ENCODE measurements at places on chromosomes 6 and 20.
A peak's percentile ranks its signal among the peaks of the same experiment; 100 is the strongest.

DNA sequence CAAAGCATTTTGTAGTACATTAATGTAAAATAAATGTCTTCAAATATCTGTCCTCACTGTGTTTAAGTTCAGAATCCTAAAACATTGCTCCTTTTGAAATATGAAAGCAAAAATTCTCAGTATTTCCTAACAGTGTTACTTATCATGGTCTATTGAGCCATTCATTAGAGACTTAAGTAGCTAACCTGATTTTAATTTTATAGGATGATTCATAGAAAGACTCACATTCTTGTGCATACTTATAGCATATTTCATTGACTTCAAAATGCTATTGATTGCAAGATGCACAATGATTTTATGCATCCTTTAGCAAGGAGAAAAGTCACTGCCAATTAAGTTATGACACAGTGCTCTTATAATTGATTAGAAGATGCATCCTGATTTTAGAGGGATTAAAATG lies 85.7 kb downstream of the HIVEP1 start:
- no peak for DNase-seq

DNA sequence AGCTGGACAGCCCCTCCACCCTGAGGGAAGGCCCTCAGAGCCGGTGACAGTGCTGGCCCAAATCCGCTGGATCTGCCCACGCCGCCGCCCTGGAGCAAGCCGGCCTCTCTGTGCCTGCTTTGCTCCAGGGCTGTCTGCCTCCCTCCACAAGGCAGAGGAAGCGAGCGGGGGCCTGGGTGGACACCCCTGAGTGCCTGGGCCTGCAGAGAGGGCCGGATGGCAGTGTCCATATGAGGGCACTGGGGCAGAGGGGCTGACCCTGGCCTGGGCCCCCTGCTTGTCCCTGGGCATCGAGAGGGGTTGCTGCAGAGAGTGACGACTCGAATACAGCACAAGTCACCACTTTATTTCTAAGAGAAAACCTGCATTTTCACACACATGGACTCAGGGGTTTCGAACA lies 348.6 kb downstream of the ZFAND3 start:
- no peak for DNase-seq

DNA sequence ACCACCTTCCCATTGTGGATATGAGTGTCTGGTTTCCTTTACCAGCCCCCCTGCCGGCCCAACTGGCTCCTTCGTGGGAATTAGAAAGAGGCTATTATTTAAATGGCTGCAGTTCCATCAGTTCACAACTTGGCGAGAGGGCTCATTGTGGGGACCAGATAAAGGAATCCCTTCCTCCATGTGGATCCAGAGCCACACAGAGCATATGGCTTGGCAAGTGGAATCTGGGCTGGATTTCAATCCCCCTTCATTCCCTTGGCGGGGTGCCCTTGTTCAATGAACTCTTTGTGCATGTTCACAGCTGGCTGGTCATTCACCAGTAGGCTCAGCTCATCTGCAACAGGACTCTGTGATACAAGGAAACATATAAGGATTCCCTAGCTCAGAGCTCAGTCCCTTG lies 140.6 kb downstream of the OPN5 start:
- no peak for DNase-seq

DNA sequence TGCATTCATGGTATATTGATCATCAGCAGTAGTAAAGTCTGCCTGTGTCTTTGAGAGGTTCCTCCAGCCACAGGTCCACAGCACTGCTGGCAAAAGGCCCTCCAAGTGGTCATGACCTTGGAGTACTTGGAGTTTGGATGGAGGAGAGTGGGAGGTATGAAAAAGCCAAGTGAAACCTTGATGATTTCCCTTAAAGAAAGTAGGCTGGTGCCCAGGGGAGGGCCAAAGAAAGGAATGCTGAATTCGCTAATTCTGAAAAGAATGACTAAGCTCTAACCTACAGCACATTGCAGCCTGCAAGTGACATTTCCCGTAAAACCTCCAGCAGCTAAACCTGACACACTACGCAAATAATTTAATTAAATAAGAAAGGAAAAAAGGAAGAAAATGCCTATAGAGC lies 223.4 kb upstream of the TAB2 start:
- DNase-seq: no peak

- no peak for DNase-seq
Measured at GRCh38 chr20:10551732-10552724, 116.9 kb downstream of the SLX4IP start.

GRCh38 chr6:128259029-128259724 lies 261.2 kb downstream of the PTPRK start:
- no peak for DNase-seq

DNA sequence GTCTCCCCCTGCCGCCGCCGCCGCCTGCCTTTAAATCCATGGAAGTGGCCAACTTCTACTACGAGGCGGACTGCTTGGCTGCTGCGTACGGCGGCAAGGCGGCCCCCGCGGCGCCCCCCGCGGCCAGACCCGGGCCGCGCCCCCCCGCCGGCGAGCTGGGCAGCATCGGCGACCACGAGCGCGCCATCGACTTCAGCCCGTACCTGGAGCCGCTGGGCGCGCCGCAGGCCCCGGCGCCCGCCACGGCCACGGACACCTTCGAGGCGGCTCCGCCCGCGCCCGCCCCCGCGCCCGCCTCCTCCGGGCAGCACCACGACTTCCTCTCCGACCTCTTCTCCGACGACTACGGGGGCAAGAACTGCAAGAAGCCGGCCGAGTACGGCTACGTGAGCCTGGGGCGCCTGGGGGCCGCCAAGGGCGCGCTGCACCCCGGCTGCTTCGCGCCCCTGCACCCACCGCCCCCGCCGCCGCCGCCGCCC lies 474 bp downstream of the CEBPB start:
- DNase-seq: peak; percentile 51

DNA sequence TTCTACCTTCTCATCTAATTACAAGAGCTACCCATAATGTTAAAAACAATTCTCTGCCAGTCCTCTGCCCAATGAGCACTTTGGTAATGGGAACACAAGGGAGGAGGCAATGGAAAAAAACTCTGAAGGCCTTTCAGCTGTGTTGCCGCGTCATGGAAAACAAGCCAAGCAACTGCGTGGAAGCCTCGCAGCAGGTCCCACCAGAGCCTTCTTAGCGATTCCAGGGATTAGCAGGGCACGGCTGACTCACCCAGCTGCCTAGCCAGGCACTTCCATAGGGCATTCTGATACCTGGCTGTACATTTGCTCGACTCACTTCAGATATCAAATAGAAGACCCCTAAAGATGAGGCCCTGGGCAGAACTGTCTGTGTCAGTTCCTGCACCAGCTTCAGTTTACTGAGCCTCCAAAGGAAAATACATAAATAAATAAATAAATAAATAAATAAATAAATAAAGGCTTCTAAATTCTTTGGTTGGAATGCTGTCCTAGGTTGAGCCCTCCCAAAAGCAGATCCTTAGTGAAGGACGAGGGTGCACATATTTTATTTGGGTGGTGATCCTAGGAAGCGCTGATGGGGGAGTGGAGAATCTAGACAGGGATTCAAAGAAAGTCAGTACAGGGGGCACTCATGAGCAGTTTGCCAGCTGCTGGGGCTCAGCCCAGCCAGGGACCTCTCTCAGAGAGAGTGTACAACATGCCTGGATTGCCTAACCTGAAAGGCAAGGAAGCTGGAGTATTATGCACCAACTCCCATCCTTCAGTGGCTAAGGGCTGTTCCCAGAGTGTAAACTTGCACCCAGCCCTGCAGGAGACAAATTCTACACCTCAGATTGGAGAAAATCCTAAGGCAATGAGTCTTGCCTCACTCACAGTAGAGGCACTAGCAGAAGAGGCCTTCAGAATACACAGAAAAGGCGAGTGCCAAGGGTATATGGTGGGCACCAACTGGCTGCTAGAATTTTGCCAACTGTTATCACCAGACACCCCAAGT lies 18.2 kb downstream of the SNAP25 start:
- no peak for DNase-seq

GRCh38 chr6:89244241-89244985 lies 27.3 kb upstream of the GABRR1 start:
- no peak for DNase-seq

DNA sequence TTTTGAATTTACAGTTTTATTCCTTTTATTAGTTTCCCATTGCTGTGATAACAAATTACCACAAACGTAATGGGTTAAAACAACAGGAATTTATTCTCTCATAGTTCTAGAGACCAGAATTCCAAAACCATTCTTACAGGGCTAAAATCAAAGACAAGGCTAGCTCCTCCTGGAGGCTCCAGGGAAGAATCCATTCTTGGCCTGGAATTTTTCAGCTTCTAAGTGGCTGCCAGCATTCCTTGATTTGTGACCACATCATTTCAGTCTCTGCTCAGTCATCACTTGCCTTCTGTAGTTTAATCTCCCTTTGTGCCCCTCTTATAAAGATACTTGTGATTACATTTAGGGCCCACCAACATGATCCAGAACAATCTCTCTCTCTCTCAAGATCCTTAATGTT lies 897 bp upstream of the SEL1L2 start:
- DNase-seq: no peak

DNA sequence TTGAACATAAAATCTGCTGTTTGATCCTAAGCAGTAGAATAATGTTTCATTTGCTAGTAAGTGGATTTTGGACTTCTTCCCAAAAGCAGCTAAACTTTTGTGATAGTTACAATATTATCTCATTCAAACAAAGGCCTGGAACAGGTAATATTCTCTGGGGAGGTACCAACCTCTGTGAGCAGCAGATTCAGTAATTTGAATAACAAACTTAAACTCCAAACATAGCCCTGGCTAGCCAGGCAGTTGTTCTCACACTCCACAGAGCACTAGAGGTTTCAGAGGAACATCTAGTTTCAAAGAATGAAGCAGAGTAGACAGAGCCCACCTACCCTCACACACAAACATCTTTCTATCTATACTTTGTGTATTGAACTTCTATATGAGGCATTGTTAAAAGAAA lies 40.9 kb downstream of the LGSN start:
- no peak for DNase-seq

DNA sequence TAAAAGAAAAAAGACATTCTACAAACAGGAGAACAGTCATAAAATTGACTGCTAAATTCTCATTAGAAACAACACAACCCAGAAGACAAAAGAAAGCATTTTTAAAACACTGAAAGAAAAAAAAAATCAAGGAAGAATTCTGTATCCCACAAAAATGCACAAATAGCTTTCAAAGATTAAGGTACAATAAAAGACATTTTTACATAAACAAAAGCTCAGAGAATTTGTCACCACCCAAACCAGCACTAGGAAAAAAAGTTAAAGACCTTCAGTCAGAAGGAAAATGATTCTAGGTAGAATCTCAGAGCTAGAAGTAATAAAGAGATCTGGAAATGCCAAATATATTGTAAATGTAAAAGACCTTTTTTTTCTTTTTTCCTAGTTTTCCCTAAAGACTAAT lies 252.4 kb downstream of the CLIC5 start:
- no peak for DNase-seq

DNA sequence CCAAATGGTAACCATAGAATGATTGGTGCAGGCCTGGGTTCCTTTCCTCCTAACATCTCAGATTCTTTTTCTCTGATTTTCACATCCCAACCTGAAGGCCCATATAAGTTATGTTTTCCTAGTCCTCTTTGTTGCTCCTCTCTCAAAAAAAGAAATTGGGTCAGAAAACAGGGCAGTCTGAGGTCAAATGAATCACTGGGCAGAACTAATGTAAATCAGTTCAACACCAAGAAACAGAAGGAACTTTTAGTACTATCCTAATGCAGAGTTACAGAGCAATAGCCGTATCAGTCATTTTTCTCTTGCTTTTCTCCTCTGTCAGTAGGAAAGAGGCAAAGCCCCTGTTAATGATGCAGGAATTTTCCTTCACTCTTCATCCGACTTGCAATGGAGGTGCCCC lies 11.0 kb upstream of the TPD52L1 start:
- no peak for DNase-seq

- no peak for DNase-seq
Measured at GRCh38 chr20:43525021-43525420, 17.5 kb downstream of the L3MBTL1 start.

DNA sequence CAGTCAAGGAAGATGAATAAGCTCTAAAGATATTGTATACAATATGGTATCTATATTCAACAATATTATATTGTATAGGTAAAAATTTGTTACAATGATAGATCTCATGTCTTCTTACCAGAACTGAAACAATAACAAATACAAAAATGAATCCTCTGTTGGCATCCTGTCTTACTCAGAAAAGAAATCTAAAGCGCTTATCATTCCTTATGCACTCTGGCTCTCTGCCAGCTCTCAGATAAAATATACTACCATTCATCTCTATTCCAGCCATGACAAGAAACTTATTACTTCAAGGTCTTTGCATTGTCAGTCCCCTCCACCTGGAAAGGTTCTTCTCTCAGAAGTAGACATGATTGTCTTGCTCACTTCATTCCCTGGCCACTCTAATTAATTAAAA lies 138.6 kb downstream of the THEMIS start:
- DNase-seq: no peak

GRCh38 chr6:134103006-134103405 lies 50.6 kb upstream of the SLC2A12 start:
- DNase-seq: no peak

- no peak for DNase-seq
Measured at GRCh38 chr6:90197854-90198496, 98.7 kb downstream of the BACH2 start.

- no peak for DNase-seq
Measured at GRCh38 chr6:106192824-106193223, 106.7 kb downstream of the PRDM1 start.

DNA sequence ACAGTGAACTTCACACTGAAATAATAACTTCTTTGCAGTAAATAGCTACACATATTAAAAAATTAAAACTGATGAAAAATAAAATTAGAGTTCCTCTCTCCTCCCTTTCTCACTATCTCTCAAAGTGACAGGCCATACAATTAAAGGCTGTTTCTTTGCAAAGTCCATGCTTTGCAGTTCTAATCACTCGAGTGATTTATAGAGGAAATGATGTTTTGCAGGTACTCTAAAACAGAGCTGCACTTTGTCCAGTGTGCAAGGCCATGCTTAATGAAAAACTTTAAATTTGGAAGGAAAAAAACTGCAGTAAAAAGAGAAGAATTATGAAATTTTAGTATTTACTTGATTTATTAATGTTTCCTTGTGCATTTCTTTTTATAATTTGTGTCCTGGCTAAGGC lies 112.5 kb downstream of the GMDS start:
- DNase-seq: no peak

DNA sequence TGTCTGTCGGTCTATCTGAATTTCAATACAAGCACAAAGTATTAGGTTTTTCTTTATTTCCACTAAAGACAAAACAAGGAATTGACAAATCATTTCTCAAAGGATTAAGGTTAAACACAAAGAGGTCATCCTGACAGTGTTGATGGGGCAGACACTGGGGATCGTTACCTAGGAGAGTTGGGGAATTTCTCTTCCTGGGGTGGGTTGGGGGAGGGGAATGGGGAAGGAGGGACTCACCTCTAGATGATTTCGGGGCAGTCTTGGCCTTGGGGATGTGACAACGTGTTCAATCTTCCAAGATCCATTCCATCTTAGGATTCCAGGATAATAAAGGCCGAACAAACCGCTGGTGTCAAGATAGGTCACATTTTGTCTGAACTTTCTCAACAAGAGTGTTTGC lies 35.4 kb upstream of the FOXA2 start:
- no peak for DNase-seq

GRCh38 chr6:27834384-27834783 lies 77.8 kb downstream of the OR2B2 start:
- DNase-seq: no peak

GRCh38 chr6:71533939-71534379 lies 245.3 kb downstream of the OGFRL1 start:
- DNase-seq: no peak
